Nephron progenitor cell (in vitro differentiated cells): ENCODE measurements at places on chromosomes 2 and 18.

DNA sequence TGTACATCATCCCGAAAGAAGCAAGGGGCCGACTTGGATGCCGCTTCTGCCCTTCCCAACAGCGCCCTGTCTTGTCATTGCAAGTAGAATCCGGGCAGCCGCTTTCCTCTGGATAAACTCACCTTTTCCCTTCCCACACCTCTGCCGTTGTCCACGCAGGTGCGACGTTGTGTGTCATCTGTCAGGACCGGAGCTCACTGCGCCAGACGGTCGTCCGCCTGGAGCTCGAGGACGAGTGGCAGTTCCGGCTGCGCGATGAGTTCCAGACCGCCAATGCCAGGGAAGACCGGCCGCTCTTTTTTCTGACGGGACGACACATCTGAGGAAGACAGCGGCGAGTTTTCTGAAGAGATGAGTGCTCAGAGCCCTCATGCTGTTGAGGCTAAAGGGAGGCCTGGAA lies 29.9 kb downstream of the NTSR2 start:
- no peaks in the 10 kb centered on the region for H3K4me1 ChIP-seq
- H3K27me3 ChIP-seq = peaks cover 4% of the 10 kb centered on the region
- H3K27ac ChIP-seq = no peak overlapping the region
- peaks cover 62% of the 10 kb centered on the region for H3K36me3 ChIP-seq

DNA sequence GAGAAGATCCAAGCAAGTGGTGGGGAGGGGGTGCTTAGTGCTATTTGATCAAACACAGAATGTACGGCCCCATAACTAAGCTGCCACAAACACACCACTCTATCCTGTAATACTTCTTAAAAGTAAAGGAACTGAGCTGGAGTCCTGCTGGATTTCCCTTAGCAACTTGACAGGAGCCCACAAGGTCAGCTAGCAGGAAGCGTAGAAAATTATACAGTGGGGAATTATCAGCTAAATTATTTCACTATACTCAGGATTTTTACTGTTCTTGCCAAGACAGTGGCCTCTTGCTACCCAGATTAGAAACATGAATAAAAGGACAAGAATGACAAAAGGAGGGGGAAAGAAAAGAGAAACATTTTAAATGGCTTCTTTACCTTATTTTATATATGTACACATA lies 217.1 kb downstream of the ZNF521 start:
- no peak for DNase-seq
- peaks cover 22% of the 10 kb centered on the region for H3K36me3 ChIP-seq
- H3K4me3 ChIP-seq = no peak overlapping the region
- H3K4me1 ChIP-seq = peaks cover 54% of the 10 kb centered on the region
- H3K27me3 ChIP-seq = no peaks in the 10 kb centered on the region

DNA sequence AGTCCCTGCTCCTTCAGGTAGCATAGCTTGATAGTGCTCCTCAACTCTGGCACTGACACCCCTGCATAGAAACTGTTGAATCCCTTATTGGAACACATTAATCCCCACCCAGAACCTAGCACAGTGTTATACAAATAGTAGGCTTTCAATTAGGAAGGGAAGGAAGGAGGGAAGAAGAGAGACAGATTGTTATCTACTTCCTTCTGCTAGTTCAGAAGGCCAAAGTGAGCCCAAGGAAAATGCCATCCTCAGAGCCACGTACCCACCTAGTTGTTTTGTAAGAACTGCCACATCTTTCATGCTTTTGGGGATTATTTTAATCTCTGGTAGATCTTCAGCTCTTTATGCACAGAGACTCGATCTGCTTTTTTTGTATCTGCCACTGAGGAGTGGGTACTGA lies 75.1 kb downstream of the CLHC1 start:
- H3K36me3 ChIP-seq = no peaks in the 10 kb centered on the region
- no peak overlapping the region for H3K4me3 ChIP-seq
- H3K27ac ChIP-seq = no peak overlapping the region
- peaks cover 53% of the 10 kb centered on the region for H3K4me1 ChIP-seq
- peaks cover 13% of the 10 kb centered on the region for H3K27me3 ChIP-seq

- H3K4me1 ChIP-seq = peaks cover 42% of the 10 kb centered on the region
- H3K27ac ChIP-seq = no peak overlapping the region
- no peak overlapping the region for H3K4me3 ChIP-seq
- no peak for DNase-seq
- no peaks in the 10 kb centered on the region for H3K36me3 ChIP-seq
Observed at GRCh38 chr18:22322243-22322691, 95.4 kb downstream of the CTAGE1 start.

DNA sequence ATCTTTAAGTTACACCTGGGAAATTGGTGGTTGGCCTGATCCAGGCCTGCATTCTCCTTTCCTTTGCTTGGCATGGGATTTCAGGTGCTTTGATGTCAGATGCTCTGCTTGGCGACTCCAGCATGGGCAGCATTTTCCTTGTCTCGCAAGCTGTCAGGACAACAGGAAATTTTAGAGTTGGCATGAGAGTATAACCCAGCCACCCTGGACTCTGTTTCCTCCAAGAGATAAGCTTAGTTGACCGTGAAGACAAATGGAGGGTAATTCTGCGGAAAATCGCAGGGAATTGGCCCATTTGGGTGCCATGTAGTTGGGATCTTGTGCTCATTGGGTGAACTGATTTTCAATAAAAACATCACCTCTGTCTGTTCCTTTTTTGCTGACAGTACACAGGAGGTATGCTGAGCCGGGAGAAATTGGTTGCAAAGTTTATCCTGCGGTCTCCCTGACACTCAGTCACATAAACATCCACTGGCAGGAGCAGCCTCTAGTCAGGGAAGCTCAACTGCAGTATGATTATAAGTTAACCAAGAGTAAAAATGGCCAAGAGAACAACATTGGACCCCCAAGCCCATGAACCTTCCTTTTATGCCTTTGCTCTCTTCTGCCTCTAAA lies 409.9 kb downstream of the SETBP1 start:
- no peak overlapping the region for H3K4me3 ChIP-seq
- H3K36me3 ChIP-seq = no peaks in the 10 kb centered on the region
- H3K4me1 ChIP-seq = peaks cover 21% of the 10 kb centered on the region
- peaks cover 4% of the 10 kb centered on the region for H3K27me3 ChIP-seq
